HEK293T (cell line): ENCODE measurements at places on chromosomes 12 and 14.

- peak; percentile 84 for DNase-seq
Observed at GRCh38 chr14:90235179-90235976, 21.0 kb upstream of the PSMC1 start.

DNA sequence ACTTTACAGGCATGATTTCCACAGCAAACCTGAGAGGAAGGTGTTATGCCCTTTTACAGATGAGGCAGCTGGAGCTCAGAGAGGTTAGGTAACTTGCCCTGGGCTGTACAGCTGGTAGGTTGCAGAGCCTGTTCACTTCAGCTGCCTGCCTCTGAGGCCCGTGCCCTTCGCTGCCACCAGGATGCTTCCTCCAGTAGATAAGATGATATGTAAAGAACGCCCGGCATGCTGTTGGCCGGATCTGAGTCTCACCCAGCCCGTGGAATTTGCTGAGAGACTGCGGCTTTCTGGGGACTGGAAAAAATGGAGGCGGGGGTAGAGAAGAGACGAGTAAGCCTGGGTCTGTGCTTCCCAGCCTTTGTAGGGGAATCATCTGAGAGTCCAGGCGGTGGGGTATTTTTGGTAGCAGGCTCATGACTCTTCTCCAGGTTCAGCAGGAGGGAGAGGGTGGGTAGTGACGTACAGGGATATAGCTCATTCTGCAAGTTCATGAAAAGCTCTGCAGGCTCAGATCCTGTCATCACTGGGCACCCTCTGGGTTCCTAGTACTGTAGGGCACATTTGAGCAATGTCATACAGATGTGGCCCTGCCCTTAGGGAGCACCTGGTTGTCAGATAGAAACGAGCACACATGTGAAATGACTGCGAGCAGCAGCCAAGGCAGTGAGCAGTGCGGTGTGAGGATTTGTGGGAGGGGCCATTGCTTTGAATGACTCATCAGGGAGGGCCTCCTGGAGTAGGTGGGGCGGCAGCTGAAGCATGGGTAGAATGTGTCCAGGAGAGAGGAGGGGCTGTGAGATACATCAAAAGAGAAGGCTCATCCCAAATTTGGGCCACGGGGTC, 159.4 kb downstream of the TSPAN9 start:
- DNase-seq = peak; percentile 63

- no peak for DNase-seq
Observed at GRCh38 chr12:92553389-92553788, 149.4 kb upstream of the PLEKHG7 start.

- DNase-seq = peak; percentile 49
Observed at GRCh38 chr12:98838231-98838647, 193.1 kb downstream of the APAF1 start.

DNA sequence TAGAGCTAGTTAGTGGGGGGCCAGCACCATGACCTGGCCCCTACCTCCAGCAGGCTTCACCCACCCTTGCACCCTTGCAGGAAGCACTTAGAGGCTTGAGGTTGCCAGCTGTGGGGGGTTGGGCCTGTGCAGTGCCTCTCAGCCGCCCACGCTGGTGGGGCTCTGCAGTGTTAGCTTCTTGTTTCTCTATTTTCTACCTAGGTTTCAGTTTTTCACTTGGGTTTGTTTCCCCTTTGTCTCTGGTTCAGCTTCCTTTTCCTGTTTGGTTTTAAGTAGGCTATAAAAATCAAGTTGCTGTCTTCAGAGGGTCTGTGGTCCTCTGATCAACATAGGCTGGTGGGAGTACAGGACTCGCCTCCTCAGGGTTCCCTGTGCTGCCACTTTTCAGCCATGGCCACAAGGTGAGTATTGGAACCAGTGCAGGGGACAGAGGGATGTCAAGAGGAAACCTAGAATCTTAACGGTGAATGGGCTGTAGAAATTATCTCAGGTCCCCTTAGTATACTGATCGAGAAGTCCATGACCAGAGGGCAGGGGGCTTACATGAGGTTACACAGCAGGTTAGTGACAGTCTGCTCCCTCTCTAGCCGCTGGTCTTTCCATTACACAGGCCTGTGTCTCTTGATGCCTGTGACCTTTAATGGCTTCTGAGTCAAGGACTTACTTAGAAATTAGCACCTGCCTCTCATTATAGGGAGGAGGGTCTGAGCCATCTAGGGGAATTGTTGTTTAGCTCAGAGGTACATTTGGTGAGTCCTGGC, at the start of gene EVL:
EVL (plus strand) TSS at position 312 of the 761 bp plus-strand sequence; CDS start at position 391, 79 bp downstream.
- DNase-seq = no peak

GRCh38 chr14:28870033-28870564, 103.5 kb downstream of the FOXG1 start:
- no peak for DNase-seq

DNA sequence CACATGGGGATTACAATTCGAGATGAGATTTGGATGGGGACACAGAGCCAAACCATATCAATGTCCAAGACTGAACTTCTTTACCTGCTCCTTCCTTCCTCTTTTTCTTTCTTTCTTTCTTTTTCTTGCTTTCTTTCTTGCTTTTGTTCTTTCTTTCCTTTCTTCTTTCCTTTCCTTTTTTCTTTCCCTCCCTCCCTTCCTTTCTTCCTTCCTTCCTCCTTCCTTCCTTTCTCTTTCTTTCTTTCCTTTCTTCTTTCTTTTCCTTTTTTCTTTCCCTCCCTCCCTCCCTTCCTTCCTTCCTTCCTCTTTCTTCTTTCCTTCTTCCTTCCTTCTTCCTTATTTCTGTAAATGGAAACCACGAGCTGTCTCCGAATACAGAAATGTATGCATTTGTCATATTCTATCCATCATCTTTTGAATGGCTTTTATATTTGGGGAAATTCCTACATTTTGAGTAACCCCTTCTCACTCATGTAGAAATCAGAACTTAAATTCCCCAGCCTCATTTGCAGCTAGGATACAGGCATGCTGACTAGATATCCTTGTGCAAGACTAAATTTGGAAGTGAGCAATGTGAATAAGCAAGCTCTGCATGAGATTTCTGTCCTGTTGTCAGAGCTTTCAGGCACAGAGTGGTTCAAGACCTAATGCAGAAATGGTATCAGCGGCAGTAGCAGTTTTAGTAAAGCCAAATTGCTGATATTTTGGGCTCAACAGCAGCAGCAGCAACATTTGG, 11.5 kb downstream of the GPR33 start:
- no peak for DNase-seq
